ENCODE measurements at places on chromosomes 12 and 14.
A peak's percentile ranks its signal among the peaks of the same experiment; 100 is the strongest.

GRCh38 chr12:55072083-55072482 is 52.3 kb downstream of the NEUROD4 start:
- no peak for DNase-seq

GRCh38 chr14:33364466-33364865 is 425.8 kb downstream of the NPAS3 start:
- DNase-seq = no peak

DNA sequence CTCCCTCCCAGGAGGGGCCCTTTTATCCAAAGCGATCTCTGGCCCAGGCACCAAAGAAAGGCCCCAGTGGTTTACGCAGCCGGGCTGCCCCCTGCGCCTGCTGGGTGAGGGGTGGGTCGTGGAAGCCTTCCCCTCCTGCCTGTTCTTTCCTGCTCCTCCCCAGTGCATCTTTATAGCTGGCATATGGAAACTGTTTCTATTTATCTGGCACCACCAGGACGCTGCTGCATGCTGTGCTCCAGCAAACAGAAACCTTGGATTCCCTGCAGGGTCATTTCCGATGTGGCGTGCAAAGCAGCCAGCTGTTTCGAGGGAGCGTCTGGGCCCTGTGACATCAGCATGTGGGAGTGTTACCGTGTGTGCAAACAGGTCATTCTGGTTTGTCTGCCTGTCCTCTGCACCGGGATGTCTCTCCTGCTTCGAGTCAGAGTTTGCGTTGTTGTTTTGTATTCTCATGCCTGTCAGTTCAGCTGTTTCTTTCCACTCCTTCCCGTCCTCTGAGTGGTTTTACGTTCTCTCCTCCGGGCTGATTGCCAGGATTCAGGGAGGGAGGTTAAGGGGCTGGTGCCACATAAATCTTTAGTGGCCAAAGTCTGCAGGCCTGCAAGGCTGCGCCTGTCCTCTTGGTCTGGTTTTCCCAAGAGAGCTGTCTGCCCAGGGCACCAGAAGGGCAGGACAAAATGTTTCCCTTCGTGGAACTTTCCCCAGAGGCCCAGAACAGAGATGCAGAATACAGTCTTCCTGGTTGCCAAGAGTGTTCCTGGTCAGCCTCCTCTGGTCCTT is 24.6 kb downstream of the TPCN1 start:
- peak; percentile 86 for DNase-seq

DNA sequence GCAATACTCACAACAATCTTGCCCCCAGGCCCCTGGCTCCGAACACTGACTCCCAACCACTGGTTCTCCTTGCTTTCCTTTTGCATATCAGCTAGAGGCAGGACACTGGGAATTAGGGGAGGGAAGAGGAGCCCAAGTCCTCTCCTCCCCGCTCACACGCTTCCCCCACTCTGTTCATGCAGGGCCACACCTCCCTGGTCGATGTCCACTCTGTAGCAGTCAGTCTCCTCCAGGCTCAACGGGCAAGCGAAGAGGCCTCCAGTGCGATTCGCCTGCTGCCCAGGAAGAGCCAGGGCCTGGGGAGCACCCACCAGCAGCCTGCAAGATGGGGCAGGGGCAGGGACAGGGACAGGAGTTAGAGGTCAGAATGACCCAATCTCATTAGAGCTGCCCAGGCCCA is 4.8 kb downstream of the ITGA7 start:
- no peak for DNase-seq

GRCh38 chr14:103563226-103563620 is 463 bp downstream of the COA8 start:
- no peak for DNase-seq

GRCh38 chr12:45329238-45329637 is 113.3 kb downstream of the ANO6 start:
- DNase-seq = no peak

GRCh38 chr12:14384783-14385638 is 19.5 kb downstream of the ATF7IP start:
- peak; percentile 60 for DNase-seq

GRCh38 chr12:20527417-20528163 is 159.3 kb downstream of the PDE3A start:
- no peak for DNase-seq

GRCh38 chr12:16955083-16955657 is 349.2 kb upstream of the LMO3 start:
- no peak for DNase-seq

DNA sequence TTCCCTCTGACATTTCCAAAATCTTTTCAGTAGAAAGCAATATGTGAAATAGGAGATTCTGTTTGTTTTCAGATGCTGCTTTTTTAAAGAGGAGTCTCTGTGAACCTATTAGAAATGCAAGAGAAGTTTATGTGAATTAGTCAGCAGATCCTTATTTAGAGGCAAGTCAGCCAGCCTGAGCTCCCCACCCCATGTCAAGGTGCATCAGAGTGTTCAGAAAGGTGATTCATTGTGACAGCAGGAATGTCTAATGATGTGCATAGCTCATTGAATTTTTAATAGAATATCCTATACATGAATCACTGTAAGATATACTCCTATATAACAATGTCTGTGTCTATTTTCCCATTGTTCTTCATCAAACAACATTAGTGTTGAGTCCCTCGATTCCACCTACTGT is 1222.4 kb upstream of the USP15 start:
- DNase-seq = no peak

DNA sequence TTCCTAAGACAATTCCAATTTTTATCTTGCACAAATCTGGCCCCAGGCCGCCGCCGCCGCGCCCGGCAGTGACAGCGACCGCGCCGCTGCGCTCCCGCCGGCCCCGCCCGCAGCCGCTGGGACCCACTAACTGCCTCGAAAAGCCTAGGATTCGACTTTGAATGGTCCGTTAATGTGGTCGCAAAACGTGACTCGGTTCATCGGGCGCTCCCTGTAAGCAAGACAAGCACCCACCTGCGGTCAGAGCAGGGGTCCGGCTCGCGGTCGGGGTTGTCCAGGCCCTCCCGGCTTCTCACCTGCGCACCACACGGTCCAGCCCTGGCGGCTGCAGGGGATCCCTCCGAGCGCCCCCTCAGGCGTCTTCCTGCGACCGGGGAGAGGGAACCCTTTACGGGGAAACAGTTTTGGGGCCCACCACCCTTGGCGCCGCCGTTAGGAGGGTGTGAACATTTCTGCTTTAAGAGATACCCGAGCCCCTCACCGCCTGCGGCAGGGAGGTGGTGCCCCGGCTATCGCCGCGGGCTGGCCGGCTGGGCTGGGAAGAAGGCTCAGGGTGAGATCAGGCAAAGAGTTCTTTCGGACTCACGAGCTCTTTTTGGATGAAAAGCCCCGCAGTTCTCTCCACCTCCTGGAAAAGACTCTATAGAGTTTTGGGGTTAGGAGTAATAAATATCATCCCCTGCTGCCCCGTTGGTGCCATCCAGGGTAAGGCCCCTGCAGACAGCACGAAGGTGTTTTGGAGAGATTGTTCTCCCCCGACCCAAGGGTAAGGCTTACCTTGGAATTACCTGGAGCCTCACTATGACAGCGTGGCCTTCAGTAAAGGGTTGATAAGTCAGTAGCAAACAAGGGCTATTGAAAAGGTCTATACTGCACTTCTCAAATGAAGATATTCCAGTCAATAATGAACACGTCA is 13.6 kb upstream of the FOXJ2 start:
- DNase-seq = peak; percentile 33

GRCh38 chr14:87615822-87616679 is 376.9 kb downstream of the GALC start:
- peak; percentile 38 for DNase-seq
